ENCODE measurements at places on chromosomes 12 and 14.

DNA sequence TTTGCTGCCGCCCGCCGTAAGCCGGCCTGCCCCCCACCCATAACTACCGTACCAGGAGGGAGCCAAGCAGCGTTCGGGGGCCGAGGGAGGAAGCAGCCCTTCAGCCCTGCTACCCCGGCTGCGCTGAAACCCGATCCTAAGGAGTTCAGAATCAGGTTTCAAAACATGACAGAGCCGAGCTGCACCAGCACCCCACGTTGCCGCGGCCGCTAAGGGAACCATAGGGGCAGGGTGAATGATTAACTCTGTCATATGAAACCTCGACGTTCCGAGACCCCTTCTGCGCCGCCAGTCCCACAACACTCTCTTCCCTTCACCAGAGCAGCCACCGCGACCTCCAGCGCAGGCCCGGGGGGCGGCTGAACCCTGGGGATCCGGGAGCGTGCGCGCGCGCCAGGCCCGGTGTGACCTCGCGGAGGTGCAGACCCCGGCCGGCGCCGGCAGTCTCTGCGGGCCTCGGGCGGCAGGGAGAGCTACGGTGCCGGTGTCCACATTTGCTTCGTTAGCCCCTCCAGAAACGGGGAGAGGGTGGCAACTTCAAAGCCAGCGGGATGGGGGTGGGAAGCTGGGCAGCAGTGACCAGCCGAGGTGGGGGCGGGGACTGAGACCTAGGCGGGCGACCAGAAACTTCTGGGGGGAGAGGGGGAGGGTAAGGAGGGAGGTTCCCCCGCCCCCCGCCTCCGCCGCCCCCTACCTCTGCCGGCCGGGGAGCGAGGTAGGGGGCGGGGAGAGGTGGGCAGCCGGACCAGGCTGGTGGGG lies 1.6 kb downstream of the SIX4 start:
- no peak for DNase-seq

- peak; percentile 8 for DNase-seq
These were observed 333.8 kb downstream of the PDZRN4 start for GRCh38 chr12:41521872-41522379.

GRCh38 chr12:59834659-59835474 lies 239.0 kb downstream of the SLC16A7 start:
- peak; percentile 16 for DNase-seq

- DNase-seq = no peak
These were observed 96.4 kb downstream of the HECTD4 start for GRCh38 chr12:112285600-112286401.

DNA sequence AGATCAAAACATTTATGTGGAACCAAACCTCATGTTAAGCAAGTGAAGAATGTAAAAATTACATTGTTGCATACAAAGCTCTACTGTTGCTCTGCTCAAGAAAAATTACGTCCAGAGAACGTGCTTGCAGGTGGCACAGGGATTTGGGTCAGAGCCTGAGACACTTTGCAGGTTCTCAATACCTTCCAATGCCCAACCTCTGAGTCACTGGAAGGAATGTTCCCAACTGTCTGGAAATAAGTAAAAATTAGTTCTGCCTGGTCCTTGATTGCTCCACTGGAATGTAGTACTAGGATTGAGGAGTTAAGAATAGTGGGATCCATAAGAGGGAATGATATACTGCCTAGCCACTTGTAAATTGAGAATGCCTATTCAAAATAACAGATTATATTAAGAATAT lies 2.8 kb upstream of the IFNG start:
- DNase-seq = no peak

DNA sequence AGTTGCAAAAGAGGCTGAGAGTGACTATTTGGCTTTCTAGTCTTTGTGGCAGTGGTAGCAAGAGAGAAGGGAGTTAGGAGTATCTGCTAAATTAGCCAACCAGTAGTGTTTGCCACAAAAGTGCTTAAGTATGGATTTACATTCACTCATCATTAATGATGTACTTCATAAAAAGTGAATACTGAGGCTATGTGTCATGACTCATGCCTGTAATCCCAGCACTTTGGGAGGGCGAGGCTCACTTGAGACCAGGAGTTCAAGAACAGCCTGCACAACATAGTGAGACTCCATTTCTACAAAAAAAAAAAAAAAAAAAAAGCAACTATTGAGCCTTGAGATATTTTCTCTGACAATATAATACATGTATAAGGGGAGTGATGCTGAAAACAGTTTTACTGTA lies 36.8 kb downstream of the CCDC177 start:
- no peak for DNase-seq

GRCh38 chr14:61467296-61467695 lies 145.9 kb downstream of the PRKCH start:
- no peak for DNase-seq

DNA sequence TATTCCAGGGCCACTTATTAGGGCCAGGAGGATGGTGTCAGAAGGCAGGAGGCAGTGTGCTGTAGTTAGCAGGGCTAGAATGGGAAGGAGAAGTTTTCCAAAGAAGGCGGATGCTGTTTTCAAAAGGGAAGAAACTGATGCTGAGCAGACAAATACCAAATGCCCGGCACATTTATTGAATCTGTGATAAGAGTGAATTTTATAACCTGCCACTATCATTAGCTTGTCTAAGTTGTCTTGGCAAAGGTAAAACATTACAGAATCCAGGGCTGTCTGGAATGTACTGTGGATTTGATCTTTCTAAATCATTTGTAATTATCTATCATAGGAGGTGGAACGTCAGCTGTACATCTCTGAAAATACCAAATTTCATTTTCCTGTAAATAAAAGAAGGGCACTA lies 40.8 kb downstream of the NDUFA12 start:
- DNase-seq = peak; percentile 51

GRCh38 chr12:89343127-89343526 lies 9.2 kb downstream of the DUSP6 start:
- no peak for DNase-seq

DNA sequence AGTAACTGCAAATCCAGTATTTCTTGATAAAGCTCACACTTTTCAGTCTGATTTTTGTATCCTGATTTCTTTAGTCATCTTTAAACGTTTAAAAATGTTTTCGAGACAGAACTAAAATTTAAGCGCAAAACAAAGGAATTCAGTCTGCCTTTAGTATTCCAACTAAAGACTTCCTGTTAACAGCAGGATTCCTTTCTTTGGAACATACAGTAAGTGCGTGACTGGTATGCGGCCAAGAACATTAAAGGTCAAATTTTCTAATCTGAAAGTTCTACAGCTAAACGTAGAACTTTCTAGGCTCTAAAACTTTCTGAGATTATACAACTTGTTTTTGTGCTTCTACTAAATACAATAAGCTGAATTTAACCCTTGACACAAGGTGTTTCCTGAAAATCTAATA lies 9.9 kb downstream of the SAV1 start:
- DNase-seq = peak; percentile 5

DNA sequence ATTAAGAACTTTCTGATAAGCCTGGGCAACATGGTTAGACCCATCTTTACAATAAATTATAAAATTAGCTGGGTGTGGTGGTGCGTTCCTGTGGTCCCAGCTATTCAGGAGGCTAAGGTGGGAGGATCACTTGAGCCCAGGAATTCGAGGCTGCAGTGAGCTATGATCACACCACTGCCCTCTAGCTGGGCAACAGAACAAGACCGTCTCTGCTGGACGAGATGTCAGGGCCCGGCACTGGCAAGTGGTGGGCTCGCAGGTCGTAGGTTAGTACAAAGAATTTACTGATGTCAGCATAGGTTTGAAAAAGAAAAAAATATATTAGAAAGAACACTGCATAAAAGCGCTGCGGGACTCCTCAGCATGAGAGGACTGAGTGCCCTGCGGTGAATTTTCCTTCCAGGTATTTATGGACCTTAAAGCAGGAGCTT lies 15.7 kb upstream of the VSIG10 start:
- no peak for DNase-seq

- no peak for DNase-seq
These were observed 21.8 kb upstream of the RTRAF start for GRCh38 chr14:51967521-51967920.

DNA sequence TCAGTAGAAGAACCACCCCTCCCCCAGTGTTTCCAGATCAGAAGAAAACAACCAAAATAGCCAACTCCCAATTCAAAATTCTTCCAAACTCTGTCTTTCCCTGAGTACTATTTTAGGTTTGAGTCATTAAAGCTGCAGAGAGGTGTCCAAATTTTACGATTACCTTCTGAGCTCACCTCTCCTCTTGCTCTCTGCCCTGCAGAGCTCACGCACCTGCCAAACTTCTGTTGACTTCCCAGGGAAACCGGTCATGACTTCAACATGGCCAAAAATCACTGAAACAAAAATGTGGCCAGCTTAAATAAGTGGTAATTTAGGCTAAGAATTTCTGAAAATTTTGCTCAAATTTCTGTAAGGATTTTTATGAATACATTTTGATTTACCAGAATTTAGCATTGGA lies 70.9 kb upstream of the OTX2 start:
- DNase-seq = no peak

- DNase-seq = no peak
These were observed 405.7 kb downstream of the TRHDE start for GRCh38 chr12:72677846-72678245.

- DNase-seq = no peak
These were observed 174.2 kb upstream of the PLEKHG7 start for GRCh38 chr12:92528586-92528985.

DNA sequence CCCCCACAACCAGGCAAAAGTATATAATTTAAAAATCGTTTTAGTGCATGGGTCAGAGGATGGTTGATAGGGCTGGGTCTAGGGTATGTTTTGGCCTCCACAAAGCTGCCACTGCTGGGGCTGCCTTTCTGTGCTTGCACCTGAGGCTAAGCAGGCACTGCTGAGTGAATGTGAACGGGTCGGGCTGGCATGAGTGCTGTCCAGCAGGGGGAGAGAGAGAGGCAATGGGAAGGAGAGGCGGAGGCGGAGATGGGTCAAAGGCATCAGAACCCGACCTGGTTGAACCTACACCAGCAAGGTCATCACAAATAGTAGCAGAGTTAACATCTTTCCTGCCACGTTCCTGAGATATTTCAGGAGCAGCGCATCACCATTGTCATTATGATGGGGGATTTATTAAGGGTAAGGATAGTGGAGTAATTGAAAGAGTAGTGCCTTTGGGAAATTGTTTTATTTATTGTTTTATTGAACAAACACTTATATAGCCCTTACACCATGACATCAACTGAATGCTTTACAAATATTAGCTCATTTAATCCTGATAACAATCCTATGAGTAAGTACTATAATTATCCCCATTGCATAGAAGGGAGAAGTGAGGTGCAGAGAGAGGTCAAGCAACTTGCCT lies 5.8 kb upstream of the NRXN3 start:
- peak; percentile 41 for DNase-seq

GRCh38 chr12:123111498-123112165 lies 39.3 kb downstream of the PITPNM2 start:
- no peak for DNase-seq

- no peak for DNase-seq
These were observed 880 bp downstream of the PNMA1 start for GRCh38 chr14:73713206-73713802.

DNA sequence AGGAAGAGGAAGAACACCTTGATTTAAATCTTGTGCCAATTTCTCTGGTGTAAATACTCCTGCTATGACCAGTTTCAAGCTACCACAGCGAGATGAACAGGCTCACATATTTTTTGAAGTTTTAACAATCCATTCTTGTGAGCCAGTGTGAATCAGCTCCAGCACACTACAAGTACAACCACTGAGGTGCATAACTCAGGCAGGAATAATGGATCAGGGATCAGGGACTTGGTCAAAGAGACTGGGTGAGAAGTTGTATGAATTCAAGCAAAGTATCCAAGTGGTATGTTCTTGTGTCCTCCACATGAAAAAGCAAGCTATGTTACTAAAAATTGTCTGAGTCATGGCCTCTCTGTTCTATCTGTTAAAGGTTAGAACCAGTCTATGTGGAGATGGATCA lies 35.2 kb upstream of the KITLG start:
- DNase-seq = no peak

DNA sequence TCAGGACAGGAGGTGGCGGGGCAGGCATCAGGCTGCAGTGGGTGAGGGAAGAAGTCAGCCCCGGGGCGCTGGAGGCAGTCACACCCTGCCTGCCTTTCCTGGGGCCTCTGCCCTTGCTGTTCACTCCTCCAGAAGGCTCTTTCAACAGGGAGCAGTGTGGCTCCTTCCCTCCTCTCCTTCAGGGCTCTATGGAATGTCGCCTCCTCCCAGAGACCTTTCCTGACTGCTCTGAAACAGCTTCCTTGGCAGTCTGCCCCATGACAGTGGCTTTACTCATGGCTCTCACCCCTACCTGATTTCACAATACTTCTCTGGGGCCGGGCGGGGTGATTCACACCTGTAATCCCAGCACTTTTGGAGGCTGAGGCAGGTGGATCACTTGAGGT lies 7.1 kb downstream of the RHOF start:
- peak; percentile 76 for DNase-seq

DNA sequence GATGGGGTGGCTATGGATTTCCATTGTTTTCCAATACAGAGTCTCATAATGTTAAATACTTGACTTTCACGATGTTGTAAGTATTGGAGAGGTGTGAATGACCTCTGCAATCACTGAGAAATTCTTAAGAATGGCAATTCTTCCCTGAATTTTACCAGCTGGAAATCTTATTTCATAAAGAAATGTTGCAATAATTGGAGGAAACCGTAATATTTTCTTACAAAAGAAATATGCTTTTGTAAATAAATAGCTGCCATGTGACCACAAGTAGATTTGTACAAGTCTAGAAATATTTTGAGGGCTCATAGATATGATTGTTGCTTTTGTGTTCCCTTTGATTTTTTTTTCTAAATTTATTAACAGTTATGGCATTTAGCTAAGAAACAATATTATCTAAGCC lies 308.7 kb upstream of the ATP2B1 start:
- DNase-seq = no peak

DNA sequence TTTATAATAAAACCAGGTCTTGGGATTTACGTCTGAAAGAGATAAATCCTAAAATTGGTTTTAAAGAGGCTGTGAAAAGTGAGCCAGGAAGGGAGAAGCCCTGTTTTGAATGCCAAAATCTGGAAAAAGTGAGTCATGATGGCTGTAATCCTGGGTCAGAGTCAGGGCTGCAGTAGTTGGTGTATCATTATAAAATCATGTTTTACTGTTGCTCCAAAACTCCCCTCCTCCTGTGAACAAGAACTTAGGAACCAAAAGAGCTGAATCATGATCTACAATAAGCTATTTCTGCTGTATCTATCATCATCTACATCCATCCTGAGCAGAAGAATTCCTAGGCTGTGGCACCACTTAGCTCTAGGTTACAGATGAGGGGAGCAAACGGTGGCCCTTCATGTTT lies 79.3 kb downstream of the LMO3 start:
- DNase-seq = no peak

DNA sequence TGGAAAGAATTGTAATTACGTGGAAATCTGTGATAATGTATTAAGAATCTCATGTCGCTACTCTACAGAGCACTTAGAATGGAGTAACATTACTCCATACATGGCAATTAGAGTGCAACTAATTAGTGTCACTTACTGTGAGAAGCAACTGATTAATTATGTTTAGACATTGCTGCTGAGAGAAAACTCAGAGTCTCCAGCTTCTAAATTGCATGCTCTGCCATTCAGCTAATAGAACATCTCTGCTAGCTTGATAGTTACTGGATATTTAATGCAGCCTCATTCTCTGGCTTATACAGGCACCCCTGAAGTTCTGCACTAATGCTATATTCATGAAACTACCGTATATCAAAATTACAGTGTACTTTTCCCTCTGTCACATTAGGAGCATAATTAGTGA lies 338.4 kb downstream of the ADAMTS20 start:
- no peak for DNase-seq

- no peak for DNase-seq
These were observed 2.7 kb downstream of the CHST11 start for GRCh38 chr12:104459368-104459909.

GRCh38 chr12:33222357-33222756 lies 217.3 kb downstream of the SYT10 start:
- no peak for DNase-seq

GRCh38 chr12:124160097-124160756 lies 134.7 kb upstream of the RFLNA start:
- DNase-seq = no peak
